ENCODE measurements at places on chromosomes 3 and 15. TPM values are rescaled to one million over a fixed set of nuclear protein-coding genes. Genes with fewer than 3 reads are reported as not detected.
A peak's percentile ranks its signal among the peaks of the same experiment; 100 is the strongest.

- no peak for DNase-seq
These were observed 11.1 kb downstream of the ABHD17C start for GRCh38 chr15:80706161-80706560.

Gene ZNF662
- total RNA-seq: 0.29 TPM

DNA sequence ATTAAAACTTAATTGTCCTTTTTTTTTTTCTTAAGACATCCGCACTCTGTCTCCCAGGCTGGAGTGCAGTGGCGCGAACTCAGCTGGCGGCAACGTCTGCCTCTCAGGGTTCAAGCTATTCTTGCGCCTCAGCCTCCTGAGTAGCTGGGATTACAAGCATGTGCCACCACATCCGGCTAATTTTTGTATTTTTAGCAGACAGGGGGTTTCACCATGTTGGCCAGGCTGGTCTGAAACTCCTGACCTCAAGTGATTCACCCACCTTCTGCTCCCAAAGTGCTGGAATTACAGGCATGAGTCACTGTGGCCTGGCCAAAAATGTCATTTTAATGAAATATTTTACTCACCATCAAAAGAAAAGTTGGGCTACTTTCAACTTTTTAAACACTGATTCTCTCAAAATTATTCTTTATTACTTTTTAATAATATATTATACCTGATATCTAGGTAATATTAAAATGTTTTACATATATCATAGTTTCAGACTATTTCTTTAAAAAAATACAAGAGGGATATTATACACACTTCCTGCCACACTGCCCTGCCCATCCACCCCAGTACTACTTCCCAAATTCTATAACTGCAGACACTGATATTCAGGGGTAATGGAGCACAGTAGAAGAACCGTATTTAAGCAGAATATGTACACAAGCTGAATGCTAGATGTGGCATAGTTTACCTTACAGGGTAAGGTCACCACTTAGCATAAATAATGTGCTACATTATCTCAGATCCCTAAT lies 723.9 kb upstream of the ZNF385D start:
- peak; percentile 90 for DNase-seq

DNA sequence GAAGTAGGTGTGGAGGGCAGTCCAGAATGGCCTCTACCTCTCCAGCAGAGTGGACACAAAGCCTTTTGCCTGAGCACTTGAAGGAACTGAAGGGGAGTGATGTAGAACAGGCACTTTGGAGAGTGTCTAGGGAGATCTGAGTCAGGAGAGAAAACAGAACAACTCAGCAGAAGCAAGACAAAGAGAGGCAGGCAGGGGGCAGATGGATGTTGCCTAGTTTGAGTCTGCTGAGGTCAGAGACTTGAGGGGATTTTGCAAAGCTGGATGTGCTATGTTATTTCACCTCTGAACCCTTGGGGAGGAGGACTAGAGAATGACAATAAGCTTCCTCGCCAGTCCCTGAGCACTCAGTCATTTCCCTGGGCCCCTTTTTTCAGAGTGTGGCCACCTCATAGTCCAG lies 366.4 kb downstream of the EPHB1 start:
- DNase-seq: no peak

DNA sequence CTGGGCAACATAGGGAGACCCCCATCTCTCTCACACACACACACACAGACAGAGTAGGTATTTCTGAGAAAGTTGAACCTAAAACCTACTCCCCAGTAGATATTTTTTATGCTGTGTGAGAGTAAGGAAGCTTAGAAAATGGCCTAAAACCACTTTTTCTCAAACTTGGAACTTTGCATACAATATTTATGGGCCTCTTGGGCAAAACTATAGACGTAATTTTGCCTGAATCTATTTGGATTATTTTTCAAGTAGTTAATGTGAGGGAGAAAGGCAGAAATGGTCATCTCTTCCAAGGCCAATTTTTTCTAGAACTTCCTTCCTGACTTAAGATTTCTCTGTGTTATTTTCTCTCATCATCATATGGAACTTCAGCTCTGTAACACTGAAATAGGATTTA lies 81.7 kb downstream of the ZNF609 start:
- no peak for DNase-seq

Gene FBXL22
- total RNA-seq: 0.60 TPM

Gene CD200R1L
- total RNA-seq: not detected

Gene ARF4
- 554 TPM for total RNA-seq

DNA sequence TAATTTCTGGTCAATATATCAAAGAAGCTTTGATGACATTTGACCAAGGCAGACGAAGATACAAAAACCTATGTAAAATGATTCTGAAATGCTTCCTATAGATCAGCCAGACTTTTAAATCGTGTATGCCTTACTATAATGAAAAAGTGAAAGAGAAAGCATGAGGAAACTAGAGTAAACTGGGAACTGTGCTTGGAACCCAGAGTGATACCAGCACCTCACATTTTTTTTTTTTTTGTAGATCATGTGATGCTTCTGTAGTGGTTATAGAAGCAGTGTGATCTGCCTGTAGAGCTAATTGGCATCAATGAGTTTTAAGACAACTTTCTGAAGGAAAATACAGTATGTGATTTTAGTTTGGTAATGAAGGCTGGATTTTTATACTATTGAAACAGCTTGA lies 150.7 kb downstream of the NLGN1 start:
- no peak for DNase-seq

DNA sequence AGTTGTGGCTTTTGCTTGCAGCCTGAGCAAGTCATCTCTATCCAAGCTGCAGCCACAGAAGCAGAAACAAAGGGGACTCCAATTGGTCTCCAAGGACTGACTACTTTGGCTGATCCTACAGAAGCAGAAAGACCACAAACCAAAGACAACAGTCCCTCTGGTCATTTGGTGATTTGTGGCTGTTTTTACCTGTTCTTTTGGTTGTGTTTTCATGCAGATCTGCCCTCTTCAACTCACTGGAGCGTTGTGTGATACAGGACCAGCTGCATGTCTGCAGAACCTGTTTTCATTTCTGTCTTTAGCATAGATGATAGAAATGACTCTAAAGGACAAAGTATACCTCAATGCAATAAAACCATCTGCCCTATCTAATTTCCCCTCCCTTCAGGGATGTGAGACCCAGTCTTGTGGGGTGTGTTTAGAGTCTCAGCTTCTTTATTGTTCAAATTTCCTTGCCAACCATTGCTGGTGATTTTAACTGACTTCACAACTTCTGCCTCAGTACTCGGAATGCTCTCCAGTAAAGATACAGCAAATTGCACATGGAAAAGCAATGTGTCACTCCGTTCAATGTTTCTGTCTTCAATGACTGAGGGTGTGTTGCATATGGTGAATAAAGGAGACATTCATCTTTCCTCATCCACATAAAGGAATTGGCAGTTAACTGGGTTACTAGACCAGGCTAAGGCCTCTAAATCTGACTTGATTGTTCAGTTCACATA lies 48.9 kb upstream of the SLC7A14 start:
- DNase-seq: no peak

DNA sequence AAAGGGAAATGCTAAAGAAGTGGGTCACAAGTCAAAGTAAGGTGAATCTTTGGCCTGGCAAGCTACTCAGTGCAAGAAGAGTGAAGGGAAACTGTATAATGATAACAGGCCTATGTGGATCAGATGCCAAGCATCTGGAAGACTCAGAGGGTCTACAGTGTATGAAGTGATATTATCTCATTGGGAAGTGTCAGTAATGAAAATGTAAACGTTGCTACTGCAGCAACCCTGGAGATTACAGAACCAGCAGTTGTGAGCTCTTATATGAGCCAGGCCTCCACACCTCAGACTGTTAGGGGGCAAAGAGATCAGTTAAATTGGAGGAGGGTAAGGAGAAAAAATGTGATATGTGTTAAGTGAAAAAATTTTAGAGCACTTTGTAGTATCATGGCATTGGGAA lies 195.4 kb upstream of the DPH6 start:
- no peak for DNase-seq

Gene WNT7A
- not detected for total RNA-seq
